ENCODE measurements at places on chromosomes 7 and 10.
A peak's percentile ranks its signal among the peaks of the same experiment; 100 is the strongest.

- no peak for DNase-seq
Observed at GRCh38 chr10:32142646-32143045, 86.4 kb upstream of the KIF5B start.

DNA sequence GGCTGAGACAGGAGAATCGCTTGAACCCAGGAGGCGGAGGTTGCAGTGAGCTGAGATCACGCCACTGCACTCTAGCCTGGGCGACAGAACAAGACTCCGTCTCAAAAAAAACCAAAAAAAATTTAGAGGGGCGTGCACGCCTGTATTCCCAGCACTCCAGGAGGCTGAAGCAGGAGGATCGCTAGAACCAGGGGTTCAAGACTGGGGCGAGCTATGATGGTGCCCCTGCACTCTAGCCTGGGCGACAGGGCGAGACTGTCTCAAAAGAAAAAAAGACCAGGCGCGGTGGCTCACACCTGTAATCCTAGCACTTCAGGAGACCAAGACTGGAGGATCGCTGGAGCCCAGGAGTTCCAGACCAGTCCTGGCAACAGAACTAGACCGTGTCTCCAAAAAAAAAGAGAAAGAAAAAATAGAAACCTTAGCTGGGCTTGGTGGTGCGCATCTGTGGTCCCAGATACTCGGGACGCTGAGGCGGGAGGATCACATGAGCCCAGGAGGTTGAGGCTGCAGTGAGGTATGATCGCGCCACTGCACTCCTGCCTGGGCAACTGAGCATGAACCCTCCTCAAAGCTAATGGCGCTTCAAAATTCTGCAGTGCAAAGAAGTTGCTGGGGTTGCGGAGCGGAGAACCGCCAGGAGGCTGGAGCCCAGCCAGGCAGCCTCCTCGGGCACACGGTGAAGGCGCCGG, 382 bp upstream of the MBLAC1 start:
- no peak for DNase-seq

DNA sequence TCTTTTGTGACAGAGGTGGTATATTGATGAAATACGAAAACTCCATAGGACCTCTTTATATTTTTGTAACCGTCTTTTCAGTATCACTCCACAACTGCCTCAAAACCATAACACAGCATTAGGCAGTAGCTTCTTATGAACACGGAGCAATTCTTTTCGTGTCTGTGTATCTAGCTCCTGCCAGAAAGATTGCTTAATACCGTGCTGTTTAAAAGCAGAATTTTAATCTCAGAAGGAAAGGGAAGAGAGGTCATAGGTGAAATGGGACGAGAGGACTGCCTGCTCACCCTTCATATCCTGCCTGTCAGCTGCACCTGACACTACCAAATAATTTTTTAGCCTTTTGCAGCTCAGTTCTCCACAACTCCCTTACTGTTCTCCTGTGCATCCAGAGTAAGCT, 200.7 kb downstream of the DNAH11 start:
- no peak for DNase-seq

GRCh38 chr7:69567800-69568199, 30.5 kb upstream of the AUTS2 start:
- DNase-seq, result no peak

DNA sequence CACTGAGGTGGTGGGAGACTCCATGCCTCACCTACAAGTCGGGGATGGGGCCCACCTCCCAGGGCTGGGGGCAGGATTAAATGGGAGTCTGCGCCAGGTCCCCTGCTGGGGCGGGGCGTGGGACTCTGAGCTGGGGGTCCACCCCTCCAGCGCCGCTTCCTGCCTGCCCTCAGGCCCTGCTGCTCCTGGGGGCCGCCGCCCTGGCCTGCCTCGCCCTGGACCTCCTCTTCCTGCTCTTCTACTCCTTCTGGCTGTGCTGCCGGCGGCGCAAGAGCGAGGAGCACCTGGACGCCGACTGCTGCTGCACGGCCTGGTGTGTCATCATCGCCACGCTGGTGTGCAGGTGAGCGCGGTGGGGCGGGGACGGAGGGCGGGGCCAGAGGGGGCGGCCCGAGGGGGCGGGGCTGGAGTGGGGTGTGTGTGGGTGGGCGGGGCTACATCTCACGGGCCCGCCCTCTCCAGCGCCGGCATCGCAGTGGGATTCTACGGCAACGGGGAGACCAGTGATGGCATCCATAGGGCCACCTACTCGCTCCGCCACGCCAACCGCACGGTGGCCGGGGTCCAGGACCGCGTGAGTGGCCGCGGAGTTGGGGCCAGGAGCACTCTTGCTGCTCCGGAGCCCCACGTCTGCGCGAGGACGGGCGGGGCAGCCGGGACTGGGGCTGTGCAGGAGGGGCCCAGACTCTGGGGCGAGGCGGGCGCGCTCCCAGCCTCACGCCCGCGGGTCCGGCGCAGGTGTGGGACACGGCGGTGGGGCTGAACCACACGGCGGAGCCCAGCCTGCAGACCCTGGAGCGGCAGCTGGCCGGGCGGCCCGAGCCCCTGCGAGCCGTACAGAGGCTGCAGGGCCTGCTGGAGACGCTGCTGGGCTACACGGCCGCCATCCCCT, 15.1 kb downstream of the TTYH3 start:
- DNase-seq, result no peak

- no peak for DNase-seq
Observed at GRCh38 chr10:127012769-127013152, 107.5 kb downstream of the DOCK1 start.

- no peak for DNase-seq
Observed at GRCh38 chr10:123721441-123722049, 55.4 kb downstream of the GPR26 start.

GRCh38 chr7:156703209-156703608, 62.6 kb downstream of the RNF32 start:
- no peak for DNase-seq

- DNase-seq, result no peak
Observed at GRCh38 chr7:43306404-43306803, 194.0 kb downstream of the HECW1 start.

GRCh38 chr10:94279835-94280709, 82.7 kb downstream of the NOC3L start:
- peak; percentile 10 for DNase-seq

All from stimulated activated CD8-positive, alpha-beta memory T cell treated with anti-CD3 and anti-CD28 coated beads, Interleukin-12 subunit alpha, Interleukin-12 subunit beta, amount 100 ng/mL, for 4 hours (primary cell).